Renal cortex interstitium (tissue), 15 donors: ENCODE measurements at places on chromosomes 3 and 15. TPM values are rescaled to one million over a fixed set of nuclear protein-coding genes. Genes with fewer than 3 reads are reported as not detected.
A peak's percentile ranks its signal among the peaks of the same experiment; 100 is the strongest.

- no peak for DNase-seq
These were observed 33.4 kb downstream of the UNC13C start for GRCh38 chr15:54011656-54012055.

Gene ZNF502
- polyA plus RNA-seq = 14.7 TPM

- DNase-seq = no peak
These were observed 9.7 kb upstream of the PCOLCE2 start for GRCh38 chr3:142898346-142899213.

DNA sequence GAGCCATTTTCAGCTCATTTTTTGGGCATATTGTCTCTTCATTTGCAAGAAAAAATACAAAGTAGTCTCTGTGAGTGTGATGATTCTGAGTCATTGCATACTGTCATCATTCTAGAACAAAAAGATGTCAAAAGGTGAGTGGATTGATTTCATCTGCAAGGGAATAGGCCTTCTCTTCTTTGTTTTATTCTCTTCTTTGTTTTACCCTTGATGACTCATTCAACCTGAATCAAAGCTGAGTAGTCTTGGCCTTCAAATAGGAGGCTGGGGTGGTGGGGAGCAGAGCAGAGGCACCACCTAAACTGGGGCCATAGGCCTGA is 25.4 kb downstream of the CYP19A1 start:
- DNase-seq = no peak

DNA sequence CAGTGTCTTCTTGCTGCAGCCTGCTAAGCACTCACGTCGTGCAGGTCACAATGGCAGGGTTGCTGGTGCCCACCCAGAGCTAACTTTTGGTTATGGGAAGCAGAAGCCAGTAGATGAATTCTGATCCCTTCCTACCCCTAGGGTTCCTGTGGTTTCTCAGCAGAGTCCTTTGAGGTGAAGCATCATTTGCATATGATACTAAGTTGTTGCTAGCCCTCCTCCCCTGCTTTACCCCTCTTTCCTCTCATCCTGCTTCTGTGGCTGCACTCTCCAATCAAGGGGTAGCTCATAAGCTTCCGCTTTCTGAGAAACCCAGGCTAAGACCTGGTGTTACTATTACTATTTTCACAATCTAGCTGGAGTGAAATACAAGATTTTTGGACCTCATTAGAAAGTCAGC is 22.1 kb upstream of the HEG1 start:
- DNase-seq = no peak

Gene GOLGA8F
- polyA plus RNA-seq = not detected

- no peak for DNase-seq
These were observed 51.8 kb upstream of the SSR3 start for GRCh38 chr3:156606729-156607128.

DNA sequence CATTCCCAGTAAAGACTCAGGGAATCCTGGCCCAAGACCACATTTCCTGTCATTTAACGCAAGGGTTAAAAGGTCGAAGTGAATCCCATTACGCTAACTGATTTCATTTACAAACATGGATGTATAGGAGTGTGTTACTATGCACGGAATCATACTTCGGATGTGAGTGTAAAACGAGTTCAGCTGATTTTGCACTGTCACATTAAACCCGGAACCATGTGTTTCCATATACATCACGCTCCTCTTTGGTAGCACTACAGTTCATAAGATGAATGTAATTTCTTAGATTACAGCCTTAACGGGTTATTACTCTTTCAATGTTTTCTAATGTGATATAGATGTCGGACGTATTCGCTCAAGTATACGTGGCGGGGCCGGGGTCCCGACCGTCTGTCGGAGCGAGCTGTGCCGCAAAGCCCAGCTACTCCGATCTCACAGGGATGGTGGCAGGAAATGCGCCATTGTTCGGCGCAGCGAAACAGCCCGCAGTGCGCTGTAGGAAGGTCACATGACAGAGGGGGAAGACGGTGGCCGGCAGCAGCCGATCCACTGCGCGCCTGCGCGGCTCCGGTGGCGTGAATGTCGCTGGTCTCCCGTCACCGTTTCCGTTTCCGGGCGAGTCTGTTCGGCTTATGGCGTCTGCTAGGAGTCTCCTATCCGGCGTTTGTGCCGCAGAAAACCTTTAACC is 97.3 kb downstream of the NPAP1 start:
- DNase-seq = peak; percentile 70

Gene SNX22
- polyA plus RNA-seq = 2.1 TPM

- no peak for DNase-seq
These were observed 1.2 kb upstream of the ST8SIA2 start for GRCh38 chr15:92392462-92392861.

Gene FBXO40
- 0.03 TPM for polyA plus RNA-seq

GRCh38 chr3:100103558-100104441 is 10.5 kb downstream of the FILIP1L start:
- no peak for DNase-seq

GRCh38 chr3:16728770-16729745 is 123.8 kb upstream of the DAZL start:
- DNase-seq = no peak

Gene VGLL3
- 4.2 TPM for polyA plus RNA-seq

- no peak for DNase-seq
These were observed 66.4 kb upstream of the KBTBD8 start for GRCh38 chr3:66931699-66932098.

Gene NLGN1
- 2.5 TPM for polyA plus RNA-seq

Gene STARD9
- polyA plus RNA-seq = 10.3 TPM
